ENCODE measurements at places on chromosomes 2 and 18. TPM values are rescaled to one million over a fixed set of nuclear protein-coding genes. Genes with fewer than 3 reads are reported as not detected.
A peak's percentile ranks its signal among the peaks of the same experiment; 100 is the strongest.

The CAD gene
- total RNA-seq, result 16.2 TPM

The FAP gene
- total RNA-seq, result 2.2 TPM

The SP140L gene
- total RNA-seq, result 0.47 TPM

The SCN2A gene
- total RNA-seq, result 219 TPM

The SMYD1 gene
- total RNA-seq, result not detected

The PPP3R1 gene
- 67.7 TPM for total RNA-seq

- no peak for DNase-seq
Observed at GRCh38 chr2:221420245-221420644, 151.9 kb downstream of the EPHA4 start.

DNA sequence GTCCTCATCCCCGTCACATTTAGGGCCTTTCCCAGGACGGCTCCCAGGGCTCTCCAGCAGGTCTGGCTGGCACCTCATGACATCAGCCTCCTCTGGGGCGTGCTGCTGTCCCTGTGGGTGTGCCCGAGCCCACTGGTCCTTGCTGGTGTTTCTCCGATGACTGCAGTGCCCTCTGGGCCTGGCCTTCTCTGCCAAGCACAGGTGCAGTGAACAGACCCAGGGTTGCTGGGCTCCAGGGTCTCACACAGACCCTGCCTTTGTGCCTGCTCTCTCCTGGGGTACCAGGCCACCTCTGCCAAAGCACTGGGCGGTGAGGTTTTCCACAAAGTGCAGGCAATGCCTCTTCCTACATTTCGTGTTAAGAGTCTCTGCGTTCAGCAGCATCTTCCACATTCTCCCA lies 246.1 kb downstream of the ACKR3 start:
- no peak for DNase-seq

GRCh38 chr2:190235551-190236075 lies 84.0 kb downstream of the HIBCH start:
- DNase-seq, result no peak

DNA sequence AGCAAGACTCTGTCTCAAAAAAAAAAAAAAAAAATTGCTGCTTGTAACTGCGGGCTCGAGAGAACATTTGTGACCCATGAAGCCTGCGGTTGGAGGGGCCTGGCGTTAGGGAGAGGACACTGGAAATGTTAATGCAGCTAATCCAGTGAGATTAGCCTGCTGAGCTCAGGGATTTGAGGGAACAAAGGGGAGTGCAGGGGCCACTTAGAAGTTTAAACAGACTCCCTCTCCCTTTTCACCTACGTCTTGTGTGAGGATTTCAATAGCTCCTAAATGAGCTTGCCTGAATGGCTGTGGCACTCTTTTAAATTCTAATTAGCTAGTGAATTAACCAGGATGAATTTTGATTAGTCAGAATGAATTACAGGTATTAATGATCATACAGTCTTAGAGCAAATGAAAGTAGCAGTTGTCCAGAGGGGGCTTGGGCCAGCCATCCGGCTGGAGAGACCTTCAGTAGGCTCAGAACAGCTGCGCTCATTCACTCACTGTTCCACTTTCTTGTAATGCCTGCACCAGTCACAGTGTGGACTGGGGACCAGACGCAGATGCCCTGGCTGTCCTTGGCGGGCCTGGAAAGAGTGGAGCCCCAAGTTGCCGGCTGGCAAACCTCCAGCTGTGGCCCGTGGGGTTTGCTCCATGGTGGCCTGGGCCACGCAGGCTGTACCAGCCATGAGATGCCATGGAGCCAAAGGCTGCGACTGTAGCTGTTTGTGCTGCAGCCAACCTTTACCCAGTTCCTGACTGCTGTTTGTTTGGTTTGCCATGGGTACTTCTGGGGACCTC lies 20.8 kb downstream of the LDLRAD4 start:
- no peak for DNase-seq

- no peak for DNase-seq
Observed at GRCh38 chr2:43810452-43810851, 28.2 kb downstream of the ABCG5 start.

GRCh38 chr2:22481486-22482259 lies 903.3 kb upstream of the KLHL29 start:
- DNase-seq, result no peak

DNA sequence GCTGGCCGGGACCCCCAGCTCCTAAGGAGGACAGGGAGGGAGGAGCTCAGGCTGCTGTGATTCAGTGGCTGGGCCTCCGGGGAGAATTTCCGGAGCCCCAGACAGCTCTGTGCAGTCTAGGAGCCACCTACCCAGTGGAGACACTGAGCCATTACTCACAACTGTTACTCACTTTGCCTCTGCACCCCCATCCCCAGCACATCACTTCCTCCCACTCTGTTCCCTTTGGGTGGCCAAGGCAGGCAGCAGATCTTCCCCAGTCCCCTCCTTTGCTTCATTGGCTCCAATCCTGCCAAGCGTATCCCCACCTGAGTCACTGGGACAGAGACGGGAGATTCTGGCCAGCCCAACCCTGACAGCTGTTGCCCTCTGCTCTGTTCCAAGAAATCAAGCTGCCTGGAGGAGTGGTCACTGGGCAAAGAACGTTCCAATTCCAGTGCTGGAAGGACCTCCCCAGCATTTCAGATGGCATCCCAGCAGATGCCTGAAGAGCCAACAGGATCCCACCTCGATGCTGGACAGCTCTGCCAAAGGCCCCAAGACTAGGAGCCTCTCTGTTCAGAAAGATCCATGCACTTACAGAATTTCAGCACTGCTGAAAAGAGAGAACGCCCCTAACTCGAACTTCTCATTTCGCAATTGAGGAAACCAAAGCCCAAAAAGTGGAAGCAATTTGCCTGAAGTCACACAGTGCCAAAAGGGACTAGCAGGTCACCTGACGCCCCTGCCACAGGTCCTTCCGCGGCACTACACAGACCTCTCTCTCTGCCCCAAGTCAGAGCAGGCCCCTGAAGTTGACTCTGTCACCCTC lies 68.3 kb downstream of the TNS1 start:
- DNase-seq, result peak; percentile 49

DNA sequence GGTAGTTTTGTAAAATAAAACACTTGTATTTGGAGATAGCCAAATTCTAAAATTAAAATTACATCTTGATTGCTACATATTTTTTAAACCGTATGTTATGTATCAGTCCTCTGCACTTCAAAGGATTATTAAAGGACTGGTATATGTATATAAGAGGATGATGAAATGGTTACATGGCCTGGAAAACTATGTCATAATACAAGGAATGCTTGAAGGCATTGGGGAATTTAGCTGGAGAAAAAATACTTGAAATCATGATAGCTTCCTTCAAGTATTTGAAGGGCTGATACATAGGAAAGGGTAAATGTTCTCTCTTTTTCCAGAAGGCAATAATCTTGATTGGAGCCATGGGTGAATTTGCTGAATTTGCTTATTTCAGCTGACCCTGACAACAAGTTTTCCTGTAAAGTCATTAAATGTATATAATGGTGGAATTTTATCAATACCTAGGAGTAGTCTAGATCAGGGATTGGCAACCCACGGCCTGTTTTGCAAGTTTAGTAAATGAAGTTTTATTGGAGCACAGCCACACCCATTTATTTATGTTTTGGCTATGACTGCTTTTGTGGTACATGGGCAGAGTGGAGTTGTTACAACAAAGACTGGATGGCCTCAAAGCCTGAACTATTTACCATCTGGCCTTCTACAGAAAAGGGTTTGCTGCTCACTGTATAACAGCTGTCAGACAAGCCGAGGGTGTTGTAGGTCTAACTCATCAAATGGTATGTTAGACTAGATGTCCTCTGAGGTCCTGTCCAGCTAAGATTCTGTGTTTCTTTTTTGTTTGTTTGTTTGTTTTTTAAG lies 34.4 kb downstream of the ACYP2 start:
- no peak for DNase-seq

GRCh38 chr18:79395761-79396404 lies at the start of gene NFATC1:
NFATC1 (plus strand) TSS chr18:79395930; CDS start chr18:79396225, 295 bp downstream.
- DNase-seq, result no peak

Measured in occipital lobe (tissue), 3 donors.